Thoracic aorta (tissue), 2 donors: ENCODE measurements at places on chromosomes 16 and 17.

DNA sequence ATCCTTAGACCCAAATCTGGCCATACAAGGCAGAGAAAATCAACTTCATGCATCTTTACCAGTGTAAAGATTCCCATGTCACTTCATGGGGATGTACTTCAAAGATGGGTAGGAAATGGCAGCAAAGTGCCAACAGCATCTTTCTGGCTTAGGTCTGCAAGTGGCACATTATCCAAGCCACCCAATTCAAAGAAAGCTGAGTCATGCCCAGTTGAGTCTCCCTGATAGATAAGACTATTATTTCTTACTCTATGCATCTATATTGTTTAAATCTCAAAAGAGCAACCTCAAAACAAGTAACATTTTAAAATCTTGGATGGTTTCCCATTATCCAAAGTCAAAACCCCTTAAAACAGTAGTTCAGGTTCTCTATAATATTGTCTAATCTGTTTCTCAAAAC lies 61.2 kb upstream of the HSBP1 start:
- DNase-seq = no peak

DNA sequence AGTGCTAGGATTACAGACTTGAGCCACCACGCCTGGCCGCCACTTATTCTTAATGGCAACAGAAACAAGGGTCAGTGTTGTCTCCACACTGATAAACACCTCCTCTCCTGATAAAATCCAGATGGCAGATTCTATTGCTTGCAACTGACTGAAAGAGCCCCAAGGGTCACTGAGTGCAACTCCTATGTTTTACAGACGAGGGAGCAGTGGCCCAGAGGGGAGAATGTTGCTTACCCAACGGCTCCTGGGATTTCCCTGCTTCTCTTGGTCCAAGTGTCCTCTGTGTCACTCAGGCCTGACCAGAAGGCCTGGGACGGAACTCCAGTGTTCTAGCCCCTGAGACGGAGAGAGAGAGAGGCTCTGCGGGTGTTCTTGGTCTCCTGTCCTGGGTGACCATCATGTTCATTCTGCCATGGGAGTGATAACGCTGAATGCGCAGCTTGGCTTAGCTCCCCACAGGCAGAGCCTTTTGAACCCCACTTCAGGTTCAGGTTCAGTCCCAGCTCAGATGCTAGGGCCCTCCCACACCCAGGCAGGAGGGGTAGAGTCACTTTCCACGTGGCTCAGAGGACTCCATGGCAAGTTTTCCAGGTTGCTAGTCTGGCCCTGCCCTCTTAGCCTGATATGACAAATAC lies 77.3 kb upstream of the NLRP1 start:
- DNase-seq = no peak

- DNase-seq = peak; percentile 62
Observed at GRCh38 chr17:19753051-19753509, 5.0 kb upstream of the ALDH3A1 start.

DNA sequence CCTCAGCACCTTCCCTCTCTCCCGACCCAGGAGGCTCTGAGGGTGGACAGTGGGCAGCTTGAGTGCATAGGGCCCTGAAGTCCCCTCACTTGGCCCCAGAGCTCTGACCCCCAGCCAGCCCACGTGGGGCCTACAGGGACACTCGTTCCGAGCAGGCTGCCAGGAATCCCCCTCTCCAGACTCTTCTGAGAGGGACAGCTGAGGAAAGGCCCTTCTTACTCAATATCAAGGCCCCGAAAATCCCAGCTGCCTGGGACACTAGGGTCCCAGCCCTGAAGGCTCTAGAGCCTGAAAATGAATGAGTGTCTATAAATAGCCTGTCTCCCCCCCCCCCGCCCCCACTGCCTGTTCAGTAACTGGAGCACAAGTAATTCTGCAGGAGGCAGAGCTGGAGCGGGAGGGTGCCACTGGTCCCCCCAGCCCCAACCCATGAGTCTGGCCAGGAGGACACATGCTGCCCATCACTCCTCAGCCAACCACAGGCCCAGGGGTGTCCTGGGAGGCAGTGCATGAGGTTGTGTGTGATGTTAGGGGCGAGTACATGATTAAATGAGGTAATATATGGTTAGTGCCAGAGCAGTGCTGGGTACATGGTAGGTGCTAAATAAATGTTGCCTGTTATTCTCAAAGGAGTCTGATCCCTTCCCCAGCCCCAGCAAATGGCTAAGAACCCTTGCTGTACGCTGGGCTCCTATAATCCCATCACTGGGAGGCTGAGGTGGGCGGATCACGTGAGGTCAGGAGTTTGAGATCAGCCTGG lies 11.6 kb downstream of the ADAM11 start:
- DNase-seq = no peak

DNA sequence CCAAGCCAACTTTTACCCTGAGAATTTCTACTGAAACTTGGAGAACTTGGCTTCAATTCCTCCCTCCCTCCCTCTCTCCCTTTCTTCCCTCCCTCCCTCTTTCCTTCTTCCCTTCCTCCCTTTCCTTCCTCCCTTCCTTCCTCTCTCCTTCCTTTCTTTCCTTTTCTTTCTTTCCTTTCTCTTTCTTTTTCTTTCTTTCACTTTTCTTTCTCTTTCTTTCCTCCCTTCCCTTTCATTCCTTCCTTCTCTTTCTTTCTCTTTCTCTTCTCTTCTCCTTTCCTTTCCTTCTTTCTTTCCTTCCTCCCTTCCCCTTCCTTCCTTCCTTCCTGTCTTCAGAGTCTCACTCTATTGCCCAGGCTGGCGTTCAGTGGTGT lies 268.1 kb upstream of the SDK2 start:
- no peak for DNase-seq

DNA sequence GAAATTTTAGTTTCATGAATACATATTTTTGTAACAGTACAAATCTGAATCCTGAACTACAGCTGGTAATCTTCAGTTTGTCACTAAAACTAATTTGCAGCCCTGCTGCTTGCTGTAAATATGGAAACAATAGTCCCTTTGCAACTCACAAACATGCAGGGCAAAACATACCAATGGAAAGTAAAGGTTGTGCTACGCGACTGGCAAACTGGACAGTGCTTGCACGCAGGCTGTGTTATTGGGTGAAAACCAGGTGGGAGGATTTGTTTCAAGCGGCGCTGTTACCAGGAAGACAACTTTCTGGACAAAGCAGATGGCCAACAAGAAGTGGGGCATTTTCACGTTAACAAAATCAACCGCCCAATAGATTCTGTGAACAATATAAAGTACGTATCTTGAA lies 93.5 kb downstream of the CDYL2 start:
- no peak for DNase-seq

GRCh38 chr17:43719578-43719977 lies 39.0 kb downstream of the SOST start:
- DNase-seq = no peak

GRCh38 chr16:82509691-82510430 lies 116.9 kb upstream of the CDH13 start:
- DNase-seq = no peak

GRCh38 chr16:88936008-88936555 lies 40.9 kb downstream of the CBFA2T3 start:
- no peak for DNase-seq

GRCh38 chr16:77877712-77878347 lies 89.5 kb downstream of the VAT1L start:
- no peak for DNase-seq
